Activated naive CD4-positive, alpha-beta T cell treated with anti-CD3 and anti-CD28 coated beads, Interleukin-2, amount 10 ng/mL, durations not matched to agents 7 days and 5 days (primary cell): ENCODE measurements at places on chromosomes 6 and 20.

DNA sequence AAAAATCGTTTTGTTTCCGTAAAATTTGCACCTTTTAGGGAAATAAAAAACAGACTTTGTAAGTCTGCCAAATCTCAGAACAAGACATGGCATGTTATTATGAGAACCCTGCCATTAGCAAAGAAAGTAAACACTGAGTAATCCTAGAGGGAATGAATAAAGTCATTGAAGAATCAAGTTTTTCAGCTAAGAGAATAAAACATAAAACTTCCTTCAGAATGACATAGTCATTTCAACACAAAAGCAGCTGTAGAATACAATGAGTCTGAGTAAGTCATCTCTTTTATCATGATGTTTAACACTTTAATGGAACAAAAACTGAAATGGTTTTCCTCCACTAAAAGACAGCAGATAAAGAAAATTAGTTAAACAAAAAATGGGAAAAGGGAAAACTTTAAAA is 10.3 kb upstream of the DST start:
- H3K4me3 ChIP-seq = no peak overlapping the region
- DNase-seq = no peak
- no peaks in the 10 kb centered on the region for H3K4me1 ChIP-seq
- no peaks in the 10 kb centered on the region for H3K36me3 ChIP-seq

DNA sequence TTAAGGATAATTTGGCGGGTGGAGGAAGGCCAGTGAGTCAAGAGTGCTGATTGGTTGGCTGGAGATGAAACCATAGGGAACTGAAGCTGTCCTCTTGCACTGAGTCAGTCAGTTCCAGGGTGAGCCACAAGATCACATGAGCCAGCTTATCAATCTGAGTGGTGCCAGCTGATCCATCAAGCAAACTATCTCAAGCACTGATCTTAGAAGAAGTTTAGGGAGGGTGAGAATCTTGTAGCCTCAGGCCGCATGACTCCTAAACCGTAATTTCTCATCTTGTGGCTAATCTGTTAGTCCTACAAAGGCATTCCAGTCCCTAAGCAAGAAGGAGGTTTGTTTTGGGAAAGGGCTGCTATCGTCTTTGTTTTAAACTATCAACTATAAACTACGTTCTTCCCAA is 954.3 kb downstream of the KIF16B start:
- no peaks in the 10 kb centered on the region for H3K27me3 ChIP-seq
- no peaks in the 10 kb centered on the region for H3K4me1 ChIP-seq
- H3K36me3 ChIP-seq = no peaks in the 10 kb centered on the region
- no peak for DNase-seq
- H3K27ac ChIP-seq = no peak overlapping the region

DNA sequence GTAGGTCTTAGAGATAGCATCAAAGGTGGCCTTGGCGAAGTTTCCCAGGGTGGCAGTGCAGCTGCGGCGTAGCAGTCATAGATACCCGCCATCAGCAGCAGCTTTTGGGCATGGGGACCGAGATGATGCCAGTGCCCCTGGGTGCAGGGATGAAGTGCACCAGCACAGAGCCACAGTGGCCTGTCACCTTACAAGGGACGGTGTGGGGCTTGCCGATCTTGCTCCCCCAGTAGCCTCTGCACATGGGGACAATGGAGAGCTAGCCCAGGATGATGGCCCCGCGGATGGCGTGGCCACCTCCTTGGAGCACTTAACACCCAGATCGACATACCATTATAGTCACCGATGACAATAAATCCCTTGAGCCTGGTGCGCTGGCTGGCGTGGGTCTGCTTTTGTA is 195.5 kb downstream of the ZMYND8 start:
- peaks cover 10% of the 10 kb centered on the region for H3K27me3 ChIP-seq
- no peak for DNase-seq
- H3K36me3 ChIP-seq = no peaks in the 10 kb centered on the region
- no peak overlapping the region for H3K4me3 ChIP-seq
- H3K27ac ChIP-seq = no peak overlapping the region
- no peaks in the 10 kb centered on the region for H3K4me1 ChIP-seq

DNA sequence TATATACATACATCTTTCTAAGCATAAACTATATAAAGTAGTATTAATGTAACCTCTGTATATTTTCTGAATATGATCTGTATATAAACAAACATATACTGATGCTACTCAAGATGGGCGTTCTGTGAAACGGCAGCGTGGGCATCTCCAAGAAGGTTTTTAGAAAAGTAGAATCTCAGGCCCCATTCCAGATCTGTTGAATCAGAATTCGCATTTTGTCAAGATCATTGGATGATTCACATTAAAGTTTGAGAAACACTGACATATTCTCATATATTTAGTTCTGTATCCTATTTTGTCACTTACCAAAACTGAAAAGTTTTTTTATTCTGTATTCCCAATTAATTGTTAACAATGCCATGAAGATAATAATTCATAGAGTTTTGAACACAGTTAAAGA is 5.5 kb downstream of the C6orf141 start:
- no peaks in the 10 kb centered on the region for H3K36me3 ChIP-seq
- H3K4me1 ChIP-seq = peaks cover 14% of the 10 kb centered on the region
- no peak overlapping the region for H3K4me3 ChIP-seq
- no peak overlapping the region for H3K27ac ChIP-seq

GRCh38 chr6:15500078-15500740 is 162.6 kb downstream of the DTNBP1 start:
- H3K4me3 ChIP-seq = no peak overlapping the region
- no peaks in the 10 kb centered on the region for H3K27me3 ChIP-seq
- H3K36me3 ChIP-seq = peaks cover 48% of the 10 kb centered on the region
- peak overlapping the region; percentile 13 for H3K27ac ChIP-seq
- no peaks in the 10 kb centered on the region for H3K4me1 ChIP-seq
- no peak for DNase-seq
